ENCODE measurements at places on chromosomes 7 and 10.

- DNase-seq: peak; percentile 48
Observed at GRCh38 chr7:44769376-44769775, 20.7 kb downstream of the ZMIZ2 start.

- peak; percentile 65 for DNase-seq
Observed at GRCh38 chr7:96833676-96834453, 124.2 kb upstream of the SEM1 start.

- peak; percentile 76 for DNase-seq
Observed at GRCh38 chr7:158975526-158976467, 119.4 kb downstream of the DYNC2I1 start.

GRCh38 chr7:44106311-44107065 is 2.3 kb downstream of the AEBP1 start:
- DNase-seq: no peak

DNA sequence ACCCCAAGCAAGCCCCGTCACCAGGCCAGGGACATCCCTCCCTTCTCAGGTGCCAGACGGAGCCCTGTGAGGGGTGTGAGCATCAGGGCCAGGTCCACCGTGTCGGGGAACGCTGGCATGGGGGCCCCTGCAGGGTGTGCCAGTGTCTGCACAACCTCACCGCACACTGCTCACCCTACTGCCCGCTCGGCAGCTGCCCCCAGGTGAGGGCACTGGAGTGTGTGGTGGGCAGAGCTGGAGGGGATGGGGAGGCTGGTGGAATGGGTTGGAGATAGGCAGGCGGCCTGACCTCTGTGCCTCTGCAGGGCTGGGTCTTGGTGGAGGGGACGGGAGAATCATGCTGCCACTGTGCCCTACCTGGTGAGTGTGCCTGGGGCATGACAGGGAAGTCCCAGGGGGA is 19.9 kb upstream of the ZNF467 start:
- no peak for DNase-seq

DNA sequence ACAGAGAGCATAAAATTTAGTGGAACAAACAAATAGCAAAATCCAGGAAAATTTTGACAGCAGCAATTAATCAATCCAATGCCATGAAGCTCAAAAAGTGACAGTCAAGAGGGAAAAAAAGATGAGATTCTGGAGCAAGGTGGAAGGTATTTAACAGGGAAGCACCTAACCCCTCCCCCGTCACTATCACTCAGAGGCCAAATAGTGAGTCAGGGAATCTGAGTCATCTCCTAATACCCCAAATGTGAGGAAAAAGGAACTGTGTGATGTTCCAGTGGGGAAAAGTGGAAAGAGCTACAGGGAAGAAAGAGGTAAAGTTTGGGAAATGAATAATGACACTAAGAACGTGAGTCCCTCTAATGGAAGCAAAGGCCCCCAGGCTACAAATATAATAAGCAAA is 113.2 kb upstream of the PHF14 start:
- peak; percentile 64 for DNase-seq

DNA sequence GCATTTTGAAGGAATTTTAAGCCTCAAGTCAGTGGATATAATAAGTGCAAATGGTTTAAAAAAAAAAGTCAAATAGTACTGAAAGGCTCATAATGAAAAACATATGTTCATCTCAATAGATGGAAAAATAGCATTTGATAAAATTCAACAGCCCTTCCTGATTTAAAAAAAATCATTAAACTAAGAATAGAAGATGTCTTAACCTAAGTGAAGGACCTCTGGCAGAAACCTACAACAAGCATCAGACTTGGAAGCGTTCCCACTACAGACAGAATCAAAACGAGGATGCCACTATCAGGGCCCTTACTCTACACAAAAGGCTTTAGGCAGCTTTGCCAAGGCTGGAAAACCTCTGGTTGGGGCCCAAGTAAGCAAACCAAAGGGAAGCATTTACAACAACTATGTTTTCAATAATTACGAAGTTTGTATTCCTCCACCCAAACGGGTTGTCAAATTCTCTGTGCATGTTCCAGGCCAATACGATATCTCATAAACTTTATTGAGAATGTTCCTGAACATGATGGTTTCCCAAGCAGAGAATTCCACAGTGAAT is 45.1 kb downstream of the CYTH3 start:
- DNase-seq: peak; percentile 44

DNA sequence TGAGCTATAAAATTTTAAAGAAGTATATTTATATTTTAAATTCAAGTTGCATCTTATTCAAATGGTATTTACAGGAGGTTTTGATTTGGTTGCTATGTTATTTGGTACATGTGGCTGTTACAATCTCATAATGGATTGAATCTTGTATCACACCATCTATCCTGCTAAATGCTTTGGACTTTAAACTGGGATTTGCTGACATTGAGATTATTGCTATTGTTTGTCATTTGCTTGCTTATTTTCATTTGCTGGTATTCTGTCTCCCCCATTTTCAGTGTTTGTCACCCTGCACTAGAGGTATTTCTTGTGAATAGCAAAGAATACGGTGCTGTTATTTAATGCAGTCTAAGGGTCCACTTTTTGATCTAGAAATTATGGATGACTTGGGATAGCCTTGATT is 171.1 kb downstream of the SH2D4B start:
- DNase-seq: no peak

GRCh38 chr10:125982260-125982948 is 86.0 kb downstream of the FANK1 start:
- DNase-seq: peak; percentile 63

- no peak for DNase-seq
Observed at GRCh38 chr10:3260066-3260834, 87.7 kb upstream of the PITRM1 start.

DNA sequence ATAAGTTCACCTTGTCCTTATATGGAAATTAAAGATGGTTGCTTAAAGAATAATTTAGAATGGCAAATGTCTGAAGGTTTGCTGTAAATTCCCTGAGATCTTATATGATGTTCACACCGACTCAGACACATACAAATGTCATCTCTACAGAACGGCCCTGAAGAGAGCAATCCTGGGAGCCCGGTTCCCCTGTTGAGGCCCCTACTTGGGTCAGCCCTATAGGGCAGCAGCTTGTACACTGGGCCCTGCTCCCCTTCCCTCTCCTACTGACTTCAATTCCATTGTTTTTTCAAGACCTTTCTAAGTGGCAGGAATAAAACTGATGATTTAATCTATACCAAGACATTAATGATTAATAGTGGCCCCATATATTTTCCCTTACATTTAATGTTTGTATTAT is 813.3 kb upstream of the C7orf33 start:
- DNase-seq: no peak

- DNase-seq: no peak
Observed at GRCh38 chr10:131773370-131774343, 127.2 kb upstream of the PPP2R2D start.

- no peak for DNase-seq
Observed at GRCh38 chr7:124943472-124943871, 13.8 kb upstream of the POT1 start.

DNA sequence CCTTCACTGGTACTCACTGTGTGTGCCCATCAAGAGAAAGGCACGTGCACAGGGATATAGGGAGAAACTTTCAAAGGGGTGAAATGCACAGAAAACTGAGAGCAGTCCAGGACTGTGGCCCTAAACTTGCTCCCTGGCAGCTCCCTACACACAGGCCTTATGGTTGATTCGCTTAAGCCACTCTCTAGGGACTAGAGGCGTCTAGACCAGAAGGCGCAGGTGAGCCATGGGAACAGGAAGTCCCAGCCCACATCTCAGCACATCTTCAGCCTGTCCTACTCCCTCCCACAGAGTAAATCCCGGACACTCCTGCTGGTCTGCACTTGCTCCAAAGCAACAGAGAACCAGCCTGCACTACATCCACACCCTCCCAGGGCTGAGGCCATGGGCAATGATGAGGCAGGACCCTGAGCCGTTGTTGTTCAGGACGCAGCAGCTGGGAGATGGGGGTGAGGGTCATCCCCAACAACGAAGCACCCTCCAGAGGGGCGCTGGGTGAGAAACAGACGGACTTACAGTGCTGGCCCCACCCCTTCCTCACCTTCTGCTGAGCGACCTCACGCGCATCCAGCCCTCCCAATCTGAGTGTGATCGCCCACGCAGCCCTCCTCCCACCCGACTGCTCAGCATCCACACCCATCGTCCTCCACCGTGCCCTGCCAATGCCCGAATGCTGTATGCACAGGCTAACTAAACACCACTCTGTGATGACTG is 109.3 kb downstream of the TNS3 start:
- DNase-seq: peak; percentile 80
